ENCODE measurements at places on chromosomes 6 and 20.

- no peak for DNase-seq
These were observed 13.4 kb downstream of the HLA-DOB start for GRCh38 chr6:32803416-32803815.

GRCh38 chr6:41294214-41294872, 7.9 kb upstream of the TREM1 start:
- DNase-seq = no peak

GRCh38 chr20:62552613-62553012, 76.8 kb upstream of the GATA5 start:
- DNase-seq = no peak

DNA sequence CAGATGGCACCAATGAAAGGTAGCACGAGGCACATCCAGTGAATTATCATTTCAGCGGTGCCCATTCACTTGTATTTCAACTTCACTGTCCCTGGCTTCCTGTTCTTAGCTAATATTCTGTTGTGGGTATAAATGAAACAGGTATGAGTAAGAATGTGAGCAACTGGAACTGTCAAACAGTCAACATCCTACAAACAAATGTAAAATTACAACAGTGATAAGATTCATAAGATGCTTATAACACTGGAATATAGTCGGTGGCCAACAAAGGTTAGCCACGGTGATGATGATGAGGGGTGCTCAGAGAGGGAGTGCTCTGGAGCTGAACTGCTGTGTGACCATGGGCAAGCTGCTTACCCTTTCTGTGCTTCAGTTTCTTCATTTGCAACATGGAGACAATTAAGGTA, 74.9 kb upstream of the TOX2 start:
- DNase-seq = no peak

DNA sequence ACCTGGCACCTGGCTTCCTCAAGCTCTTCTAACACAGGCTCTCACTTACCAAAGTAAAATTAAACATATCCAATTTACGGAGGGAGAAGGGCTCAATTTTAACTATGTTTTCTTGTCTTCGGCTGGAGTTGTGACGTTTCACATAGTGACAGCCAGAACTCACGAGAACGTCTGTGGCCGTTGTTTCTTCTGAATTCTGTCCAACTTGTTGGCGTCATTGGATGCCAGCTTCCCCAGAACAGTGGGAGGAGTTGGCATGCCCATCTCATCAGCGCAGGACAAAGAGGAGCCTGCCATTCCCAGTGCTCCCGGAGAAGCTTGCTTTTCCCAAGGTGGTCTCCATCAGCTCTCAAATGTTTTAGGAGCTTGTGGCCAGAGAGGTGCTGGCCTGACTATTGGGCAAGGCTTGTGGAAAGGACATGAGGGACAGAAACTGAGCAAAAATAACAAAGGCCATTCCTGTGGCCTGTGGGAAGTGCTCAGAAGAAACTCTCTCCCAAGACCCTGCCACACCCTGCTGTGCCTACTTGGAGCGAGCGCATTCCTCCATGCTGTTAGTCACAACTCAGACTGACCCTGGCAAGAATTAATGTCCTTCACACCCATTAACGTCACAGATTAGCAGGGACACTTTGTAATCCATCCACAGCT, 265.4 kb upstream of the CDH4 start:
- no peak for DNase-seq

- DNase-seq = no peak
These were observed 608.3 kb upstream of the CITED2 start for GRCh38 chr6:139982652-139983295.

DNA sequence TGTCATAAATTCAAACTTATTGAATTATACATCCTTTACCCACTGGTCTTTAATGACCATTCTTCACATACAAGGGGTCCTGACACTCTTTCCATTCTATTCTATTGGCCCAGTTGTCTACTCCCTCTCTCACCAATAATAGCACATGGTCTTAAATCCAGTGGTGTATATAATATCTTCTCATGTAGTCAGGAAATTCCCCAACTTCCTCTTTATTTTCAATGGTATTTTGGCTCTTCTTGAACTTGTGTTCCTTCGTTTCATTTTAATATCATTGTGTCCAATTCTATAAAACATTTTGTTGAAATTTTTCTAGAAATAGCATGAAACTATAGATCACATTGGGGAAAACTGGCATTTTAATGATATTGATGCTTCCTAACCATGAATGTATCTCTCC, 36.8 kb downstream of the PSMB9 start:
- DNase-seq = no peak

GRCh38 chr6:8079126-8079525, 14.9 kb upstream of the BLOC1S5 start:
- DNase-seq = no peak

GRCh38 chr20:2108987-2109386, 7.4 kb downstream of the STK35 start:
- DNase-seq = no peak

GRCh38 chr6:161547617-161548016, 273.8 kb upstream of the AGPAT4 start:
- DNase-seq = peak; percentile 13

GRCh38 chr20:46111028-46111835, 6.9 kb upstream of the CD40 start:
- DNase-seq = no peak

GRCh38 chr6:136069119-136069518, 181.0 kb downstream of the MTFR2 start:
- DNase-seq = no peak

DNA sequence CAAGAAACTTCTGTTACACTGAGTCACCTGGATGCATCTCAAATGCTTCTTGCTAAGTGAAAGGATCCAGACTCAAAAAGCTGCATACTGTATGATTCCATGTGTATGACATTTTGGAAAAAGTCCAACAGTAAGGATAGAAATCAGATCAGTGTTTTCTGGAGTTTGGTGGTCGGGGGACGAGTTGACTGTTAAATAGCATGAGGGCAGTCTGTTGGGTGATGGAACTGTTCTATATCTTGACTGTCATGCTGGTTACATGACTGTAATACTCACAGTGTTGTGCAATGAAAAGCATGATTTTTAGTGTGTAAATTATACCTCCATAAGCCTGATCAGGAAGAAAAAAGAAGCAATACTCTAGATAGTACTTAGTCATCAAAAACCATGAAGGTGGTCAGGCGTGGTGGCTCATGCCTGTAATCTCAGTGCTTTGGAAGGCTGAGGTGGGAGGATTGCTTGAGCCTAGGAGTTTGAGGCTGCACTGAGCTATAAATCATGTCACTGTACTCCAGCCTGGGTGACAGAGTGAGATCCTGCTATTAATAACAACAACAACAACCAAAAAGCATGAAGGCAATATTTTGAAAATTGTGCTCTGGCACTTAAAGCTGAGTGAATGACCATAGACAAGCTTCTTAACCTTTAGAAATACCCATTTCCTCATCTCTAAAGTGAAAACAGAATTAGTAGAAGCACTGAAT, 30.5 kb upstream of the SASH1 start:
- no peak for DNase-seq

DNA sequence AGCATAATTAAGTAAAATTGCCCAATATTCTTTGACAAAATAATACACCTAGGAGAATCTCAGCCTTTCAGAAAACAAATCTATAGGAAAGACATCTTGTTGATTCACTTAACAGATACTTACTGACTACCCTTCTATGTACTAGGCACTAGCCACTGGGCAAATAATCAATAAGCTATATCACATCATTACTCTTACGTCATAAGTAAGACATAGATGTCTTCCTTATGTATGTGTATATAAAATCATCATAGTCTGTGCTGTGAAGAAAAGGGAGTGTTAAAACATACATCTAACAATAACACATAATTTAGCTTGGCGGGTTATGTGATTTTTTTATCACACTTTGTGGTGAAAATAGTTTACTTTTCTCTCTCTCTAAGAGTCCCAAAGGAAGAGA, 733.9 kb downstream of the EYS start:
- no peak for DNase-seq

GRCh38 chr20:23009636-23010035, 25.5 kb upstream of the SSTR4 start:
- DNase-seq = no peak

DNA sequence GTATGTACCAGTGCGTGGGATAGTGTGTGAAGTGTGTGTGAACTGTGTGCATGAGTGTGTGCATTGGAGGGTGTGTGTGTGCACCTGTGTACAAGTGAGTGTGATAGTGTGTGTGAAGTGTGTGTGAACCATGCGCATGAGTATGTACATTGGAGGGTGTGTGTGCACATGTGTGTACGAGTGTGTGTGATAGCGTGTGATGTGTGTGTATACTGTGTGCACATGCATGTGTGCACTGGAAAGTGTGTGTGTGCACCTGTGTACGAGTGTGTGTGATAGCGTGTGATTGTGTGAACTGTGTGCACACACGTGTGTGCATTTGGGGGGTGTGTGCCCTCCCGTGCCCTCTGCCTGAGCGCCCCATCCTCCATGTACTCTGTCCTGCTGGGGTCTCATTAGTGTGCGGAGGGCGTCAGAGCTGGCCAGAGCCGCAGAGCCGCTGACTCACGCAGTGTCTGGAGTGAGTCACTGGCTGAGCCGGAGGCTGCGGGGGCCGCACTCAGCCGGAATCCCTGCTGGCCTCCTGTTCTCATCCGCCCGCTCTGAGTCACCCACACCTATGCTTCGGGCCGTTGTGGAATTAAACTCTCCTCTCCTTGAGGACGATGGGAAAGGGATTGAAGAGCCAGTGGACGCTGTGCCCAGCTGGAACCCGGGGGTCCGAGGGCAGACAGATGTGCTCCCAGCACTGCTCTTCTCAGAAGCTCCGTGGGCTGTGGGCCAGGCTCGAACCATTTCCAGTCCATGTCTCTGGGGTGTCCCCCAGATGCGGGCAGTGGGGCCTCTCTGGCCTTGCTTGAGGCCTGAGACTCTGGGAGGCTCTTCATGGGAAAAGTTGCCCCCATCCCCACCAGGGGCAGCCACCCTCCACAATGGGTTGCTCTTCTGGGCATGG, 27.3 kb upstream of the STX16 start:
- no peak for DNase-seq

GRCh38 chr6:158818581-158819212, 471 bp downstream of the EZR start:
- peak; percentile 47 for DNase-seq

DNA sequence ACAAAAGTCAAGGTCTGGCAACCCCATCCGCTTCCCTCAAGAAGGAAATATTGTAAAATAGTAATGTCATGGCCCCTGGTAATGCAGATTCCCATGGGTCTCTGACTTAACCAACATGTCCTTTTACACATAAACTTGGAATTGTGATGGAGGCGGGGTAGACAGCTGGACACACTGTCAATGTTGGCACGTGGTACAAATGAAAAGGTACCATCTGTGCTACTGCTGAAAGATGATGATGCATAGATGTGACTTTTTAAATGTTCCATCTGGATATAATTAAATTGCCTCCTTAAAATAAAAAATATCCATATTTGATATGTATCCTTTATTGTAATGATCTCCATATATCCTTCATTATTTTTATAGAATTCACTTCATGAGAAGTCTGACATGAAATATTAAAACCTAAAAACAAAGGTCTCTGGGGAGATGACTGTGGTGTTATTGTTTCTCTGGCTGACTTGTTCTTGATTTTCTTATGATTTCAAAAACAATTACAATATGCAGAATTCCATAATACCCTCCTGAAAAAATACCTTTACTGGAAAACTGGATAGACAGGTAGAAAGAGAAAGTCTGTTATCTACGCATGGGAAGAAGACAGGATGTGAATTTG, 104.5 kb downstream of the MKKS start:
- no peak for DNase-seq

DNA sequence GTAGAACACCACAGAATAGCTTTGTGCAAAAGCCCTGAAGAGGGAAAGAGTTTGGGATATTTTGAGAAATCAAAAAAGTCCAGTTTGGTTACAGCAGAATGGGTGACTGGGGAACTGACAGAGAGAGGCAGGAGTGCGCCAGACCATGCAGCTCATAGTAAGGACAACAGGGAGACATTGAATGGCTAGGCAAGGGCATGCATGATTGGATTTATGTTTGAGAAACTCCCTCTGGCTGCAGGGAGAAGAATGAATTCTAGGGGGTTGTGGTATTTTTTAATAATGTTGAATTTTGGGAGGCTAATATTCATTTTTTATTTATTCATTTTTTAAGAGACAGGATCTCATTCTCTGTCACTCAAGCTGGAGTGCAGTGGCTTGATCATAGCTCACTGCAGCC, 49.9 kb downstream of the TGM2 start:
- DNase-seq = no peak

DNA sequence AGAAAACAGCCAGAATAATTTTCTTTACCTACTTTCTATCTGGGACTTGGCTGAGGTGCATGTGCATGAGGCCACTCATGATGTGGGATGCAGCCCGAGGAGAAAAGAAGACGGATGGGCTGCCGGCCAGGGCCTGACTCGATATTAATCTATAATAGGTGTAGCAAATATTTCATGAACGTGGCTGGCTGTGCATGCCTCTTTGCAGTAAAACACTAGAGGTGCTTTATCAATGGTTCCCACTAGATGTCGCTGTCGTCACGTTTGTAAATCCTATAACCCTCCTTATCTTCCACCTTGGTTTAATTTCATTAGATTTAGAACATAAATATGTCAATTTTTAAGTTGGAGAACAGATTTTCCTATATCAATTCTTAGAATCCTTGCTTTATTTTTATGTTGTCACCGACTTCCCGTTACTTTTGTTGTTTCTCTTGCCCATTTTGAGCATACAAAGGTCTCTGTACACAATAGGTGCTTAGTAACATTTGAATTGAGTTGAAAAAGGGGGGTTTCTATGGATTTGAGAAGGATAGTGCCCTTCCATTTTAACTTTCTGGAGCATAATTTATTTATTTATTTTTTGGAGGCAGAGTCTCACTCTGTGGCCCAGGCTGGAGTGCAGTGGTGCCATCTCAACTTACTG, 19.6 kb upstream of the FERMT1 start:
- DNase-seq = peak; percentile 85

- no peak for DNase-seq
These were observed 75.4 kb upstream of the TMEM244 start for GRCh38 chr6:129936329-129937165.

DNA sequence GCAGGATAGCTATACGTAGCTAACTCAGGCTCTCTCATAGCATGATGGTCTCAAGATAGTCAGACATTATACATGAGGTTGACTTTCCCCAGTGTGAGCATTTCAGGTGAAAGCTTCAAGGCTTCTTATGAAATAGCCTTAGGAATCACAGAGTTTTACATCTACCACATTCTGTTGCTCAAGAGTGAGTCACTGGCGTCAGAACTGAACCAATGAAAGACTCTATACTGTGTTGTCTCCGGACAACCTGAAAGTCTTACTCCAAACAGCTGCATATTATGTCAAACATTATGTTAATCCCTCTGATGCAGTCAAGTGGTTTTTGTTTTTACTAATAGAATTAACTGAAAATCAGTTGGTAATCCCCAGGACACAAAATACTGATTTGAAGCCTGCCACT, 79.8 kb upstream of the TRDN start:
- no peak for DNase-seq

GRCh38 chr20:10761232-10761631, 87.4 kb upstream of the JAG1 start:
- no peak for DNase-seq

GRCh38 chr20:63421094-63421692, 51.3 kb downstream of the KCNQ2 start:
- no peak for DNase-seq

DNA sequence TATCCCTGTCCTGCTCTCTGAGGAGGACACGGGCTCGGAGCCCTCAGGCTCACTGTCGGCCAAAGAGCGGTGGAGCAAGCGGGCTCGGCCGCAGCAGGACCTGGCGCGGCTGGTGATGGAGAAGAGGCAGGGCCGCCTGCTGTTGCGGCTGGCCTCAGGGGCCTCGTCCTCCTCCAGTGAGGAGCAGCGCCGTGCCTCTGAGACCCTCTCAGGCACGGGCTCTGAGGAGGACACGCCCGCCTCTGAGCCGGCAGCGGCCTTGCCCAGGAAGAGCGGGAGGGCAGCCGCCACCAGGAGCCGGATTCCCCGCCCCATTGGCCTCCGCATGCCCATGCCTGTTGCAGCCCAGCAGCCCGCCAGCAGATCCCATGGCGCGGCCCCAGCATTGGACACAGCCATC, 14.2 kb upstream of the SLC22A7 start:
- no peak for DNase-seq
